ENCODE measurements at places on chromosomes 3 and 15. TPM values are rescaled to one million over a fixed set of nuclear protein-coding genes. Genes with fewer than 3 reads are reported as not detected.

The PARP6 gene
- 93.9 TPM for total RNA-seq

The COLQ gene
- total RNA-seq = 2.6 TPM

The AP3B2 gene
- total RNA-seq = not detected

The GHSR gene
- total RNA-seq = not detected

The PIGX gene
- total RNA-seq = 26.6 TPM

The LIPC gene
- total RNA-seq = not detected

The LRRIQ4 gene
- total RNA-seq = not detected

The BBS4 gene
- 24.7 TPM for total RNA-seq

The SNURF gene
- total RNA-seq = 20.5 TPM

The ITIH4 gene
- total RNA-seq = 7.2 TPM

The FOXB1 gene
- total RNA-seq = not detected

The TUBGCP5 gene
- 21.4 TPM for total RNA-seq

The TMC3 gene
- total RNA-seq = not detected

The ZNF385D gene
- total RNA-seq = 0.71 TPM

The PRTG gene
- total RNA-seq = 2.2 TPM

The AADACL2 gene
- total RNA-seq = not detected

The ITIH1 gene
- total RNA-seq = not detected

The MESD gene
- total RNA-seq = 25.3 TPM

The IL20RB gene
- not detected for total RNA-seq

The AGBL1 gene
- total RNA-seq = not detected

The PARP15 gene
- total RNA-seq = 0.08 TPM

The GOLGA6D gene
- not detected for total RNA-seq

The SKOR1 gene
- 0.42 TPM for total RNA-seq

The TRANK1 gene
- 26.1 TPM for total RNA-seq

The ETV5 gene
- 58.4 TPM for total RNA-seq

The MOBP gene
- total RNA-seq = not detected

The SLC12A8 gene
- total RNA-seq = 2.0 TPM

The VGLL3 gene
- 587 TPM for total RNA-seq

Measured in osteocyte (in vitro differentiated cells).